ENCODE measurements at places on chromosomes 2 and 18. TPM values are rescaled to one million over a fixed set of nuclear protein-coding genes. Genes with fewer than 3 reads are reported as not detected.

Gene KLHL41
- total RNA-seq = 1.7 TPM

Gene CUL3
- total RNA-seq = 63.0 TPM

- H3K4me3 ChIP-seq = no peak overlapping the region
- no peak for DNase-seq
- H3K4me1 ChIP-seq = no peaks in the 10 kb centered on the region
- H3K27me3 ChIP-seq = no peaks in the 10 kb centered on the region
- no peaks in the 10 kb centered on the region for H3K36me3 ChIP-seq
- H3K27ac ChIP-seq = no peak overlapping the region
Observed at GRCh38 chr18:68533641-68534040, 181.3 kb downstream of the TMX3 start.

Gene ARMC9
- 17.8 TPM for total RNA-seq

GRCh38 chr2:33505966-33506365 is 29.5 kb downstream of the RASGRP3 start:
- no peak for DNase-seq
- H3K27ac ChIP-seq = no peak overlapping the region
- H3K27me3 ChIP-seq = no peaks in the 10 kb centered on the region
- no peaks in the 10 kb centered on the region for H3K4me1 ChIP-seq
- H3K36me3 ChIP-seq = no peaks in the 10 kb centered on the region
- H3K4me3 ChIP-seq = no peak overlapping the region

DNA sequence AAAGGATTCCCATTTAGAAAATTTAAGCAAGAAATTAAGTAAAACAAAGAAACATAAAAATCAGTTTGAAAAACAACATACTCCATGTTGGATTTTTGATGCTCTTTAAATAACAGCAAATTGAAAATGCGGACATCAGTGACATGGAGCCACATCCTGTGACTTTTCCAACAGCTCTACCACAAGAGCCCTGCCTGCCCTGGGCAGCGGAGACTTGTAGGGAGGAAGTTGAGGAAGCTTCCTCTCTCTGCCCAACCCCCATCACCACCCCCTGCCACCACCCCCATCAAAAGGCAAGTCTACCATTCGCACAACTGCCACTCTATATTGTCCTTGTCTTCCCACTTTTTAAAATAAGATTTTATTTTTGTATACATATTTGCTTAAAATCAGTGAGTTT is 32.8 kb upstream of the DAPL1 start:
- H3K4me3 ChIP-seq = no peak overlapping the region
- no peaks in the 10 kb centered on the region for H3K36me3 ChIP-seq
- no peaks in the 10 kb centered on the region for H3K4me1 ChIP-seq

DNA sequence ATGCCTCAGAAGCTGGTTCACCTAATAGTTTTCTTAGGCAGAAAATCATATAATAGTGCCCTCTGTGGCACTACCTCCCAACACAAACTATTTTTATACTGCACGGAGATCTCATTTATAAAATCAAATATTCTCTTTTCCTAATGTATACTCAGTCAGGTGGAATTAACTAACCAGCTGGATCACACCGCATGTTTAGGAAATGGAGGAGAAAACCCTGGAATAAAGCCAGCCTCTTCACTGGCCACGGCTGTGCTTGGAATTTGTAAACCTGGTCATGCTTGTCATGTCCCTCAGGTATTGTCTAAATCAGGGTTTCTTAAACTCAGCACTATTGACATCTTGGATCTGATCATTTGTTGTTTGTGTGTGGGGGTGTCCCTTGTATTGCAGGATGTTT is 85.6 kb downstream of the DOCK10 start:
- H3K36me3 ChIP-seq = no peaks in the 10 kb centered on the region
- H3K27ac ChIP-seq = no peak overlapping the region
- H3K4me1 ChIP-seq = peaks cover 24% of the 10 kb centered on the region

- H3K27me3 ChIP-seq = no peaks in the 10 kb centered on the region
- DNase-seq = no peak
- H3K36me3 ChIP-seq = no peaks in the 10 kb centered on the region
Observed at GRCh38 chr2:100009743-100010142, 132.6 kb downstream of the AFF3 start.

- no peaks in the 10 kb centered on the region for H3K4me1 ChIP-seq
- no peak overlapping the region for H3K27ac ChIP-seq
- no peaks in the 10 kb centered on the region for H3K27me3 ChIP-seq
- no peak overlapping the region for H3K4me3 ChIP-seq
- DNase-seq = no peak
Observed at GRCh38 chr2:75964646-75965045, 253.9 kb upstream of the GCFC2 start.

Data from tibial nerve (tissue), 4 donors.